ENCODE measurements at places on chromosomes 4 and X.

DNA sequence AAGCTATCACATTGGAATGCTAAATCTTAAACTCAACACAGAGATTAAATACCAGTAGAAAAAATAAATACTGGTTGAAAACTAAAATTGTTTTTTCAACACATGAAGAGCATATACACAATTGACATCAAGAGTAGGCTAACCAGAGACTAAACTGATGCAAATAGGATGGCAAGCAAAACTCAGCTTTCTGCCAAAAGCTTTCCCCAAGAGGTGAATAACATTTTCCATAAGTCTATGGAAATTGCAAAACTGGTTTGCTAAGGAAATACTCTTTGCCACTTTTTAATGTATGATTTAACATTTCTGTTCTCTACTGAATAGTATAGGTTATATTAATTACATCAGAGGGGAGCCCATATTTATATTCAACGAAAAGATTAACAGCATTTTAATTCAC, 23.8 kb downstream of the IQCM start:
- DNase-seq: no peak

DNA sequence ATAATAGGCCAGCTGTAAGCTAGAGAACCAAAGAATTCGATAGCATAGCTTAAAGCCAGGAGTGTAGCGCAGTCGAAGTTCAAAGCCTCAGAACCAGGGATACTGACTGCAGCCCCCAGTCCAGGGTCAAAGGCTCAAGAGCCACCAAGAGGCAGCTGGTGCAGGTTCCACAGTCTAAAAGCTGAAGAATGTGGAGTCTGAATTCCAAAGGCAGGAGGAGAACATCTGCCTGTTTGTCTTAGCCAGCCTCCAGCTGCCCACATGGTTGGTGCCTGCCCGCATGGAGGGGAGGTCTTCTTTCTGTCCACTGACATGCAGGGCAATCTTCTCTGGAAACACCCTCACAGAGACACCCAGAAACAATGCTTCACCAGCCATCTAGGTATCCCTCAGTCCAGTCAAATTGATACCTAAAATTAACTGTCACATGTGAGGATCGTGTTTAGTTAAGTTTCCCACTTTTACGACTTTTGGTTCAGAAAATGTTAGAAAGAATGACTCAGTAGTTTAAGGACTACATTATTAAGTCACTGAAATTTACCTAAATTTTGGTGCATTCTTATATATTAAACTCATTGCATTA, 52.8 kb upstream of the RHOH start:
- no peak for DNase-seq

- DNase-seq: no peak
Measured at GRCh38 chr4:99651811-99652485, 5.7 kb downstream of the C4orf54 start.

DNA sequence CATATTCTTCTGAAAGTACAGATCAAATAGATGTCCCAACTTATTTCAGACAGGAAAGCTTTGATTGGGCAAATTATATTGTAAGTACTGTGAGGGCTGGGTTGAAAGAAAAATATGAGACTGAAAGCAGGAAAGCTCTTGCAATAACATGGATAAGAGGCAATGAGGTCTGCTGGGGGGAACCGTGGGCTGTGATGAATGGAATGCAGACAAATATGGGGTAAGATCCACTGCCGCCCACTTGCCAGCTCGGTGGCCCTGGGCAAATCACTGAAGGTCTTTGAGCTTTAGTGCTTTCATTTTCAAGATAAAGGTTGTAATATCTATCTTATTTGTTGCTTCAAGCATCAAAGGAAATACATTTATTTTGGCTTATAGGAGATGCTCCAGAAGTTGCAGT, 51.0 kb downstream of the AGA start:
- no peak for DNase-seq

DNA sequence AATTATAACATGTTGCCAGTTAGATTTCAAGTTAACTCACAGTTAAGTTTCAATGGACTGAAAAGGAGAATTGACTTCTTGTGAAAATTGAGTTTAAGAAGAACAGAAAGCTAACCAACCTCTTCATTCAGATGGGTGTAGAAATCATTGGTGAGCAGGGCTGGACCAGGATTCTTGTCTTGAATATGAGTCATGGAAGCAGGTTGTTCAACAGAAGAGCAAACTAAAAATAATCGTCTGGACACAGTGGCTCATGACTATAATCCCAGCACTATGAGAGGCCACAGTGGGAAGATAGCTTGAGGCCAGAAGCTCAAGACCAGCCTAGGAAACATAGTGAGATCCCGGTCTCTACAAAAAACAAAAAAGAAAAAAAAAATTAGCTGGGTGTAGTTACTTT, 98.2 kb downstream of the ARSJ start:
- no peak for DNase-seq
